NB4 (cell line): ENCODE measurements at places on chromosomes 3 and 15.

- no peak for DNase-seq
Measured at GRCh38 chr3:105731686-105732085, 137.1 kb downstream of the CBLB start.

DNA sequence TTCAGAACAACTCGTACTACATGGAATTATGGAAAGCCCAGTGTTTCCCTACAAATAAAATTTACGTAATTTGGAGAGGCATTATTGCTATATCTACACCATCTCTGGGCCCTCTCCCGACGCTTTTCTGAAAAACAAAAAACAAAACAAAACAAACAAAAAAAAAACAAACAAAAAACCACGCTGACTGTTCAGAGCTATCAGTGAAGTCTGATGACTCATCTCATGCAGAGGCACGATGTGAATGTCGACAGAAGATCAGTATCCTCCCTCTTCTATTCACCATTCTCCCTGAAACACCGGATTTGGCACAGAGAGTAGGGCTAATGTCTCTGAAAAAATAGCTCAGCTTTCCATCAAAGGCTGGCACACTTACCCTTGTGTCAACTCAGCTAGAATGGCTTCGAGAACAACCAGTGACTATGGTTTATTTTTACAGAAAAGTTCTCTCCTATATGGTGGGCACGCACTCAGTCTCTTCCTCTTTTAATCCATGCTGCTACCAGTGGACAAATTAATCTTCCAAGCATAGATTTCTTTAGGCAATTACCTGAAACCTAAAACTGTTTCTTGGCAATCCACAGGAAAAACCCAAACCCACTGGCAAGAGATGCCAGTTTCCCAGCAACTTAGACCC lies 1.5 kb downstream of the CRBN start:
- peak; percentile 19 for DNase-seq

DNA sequence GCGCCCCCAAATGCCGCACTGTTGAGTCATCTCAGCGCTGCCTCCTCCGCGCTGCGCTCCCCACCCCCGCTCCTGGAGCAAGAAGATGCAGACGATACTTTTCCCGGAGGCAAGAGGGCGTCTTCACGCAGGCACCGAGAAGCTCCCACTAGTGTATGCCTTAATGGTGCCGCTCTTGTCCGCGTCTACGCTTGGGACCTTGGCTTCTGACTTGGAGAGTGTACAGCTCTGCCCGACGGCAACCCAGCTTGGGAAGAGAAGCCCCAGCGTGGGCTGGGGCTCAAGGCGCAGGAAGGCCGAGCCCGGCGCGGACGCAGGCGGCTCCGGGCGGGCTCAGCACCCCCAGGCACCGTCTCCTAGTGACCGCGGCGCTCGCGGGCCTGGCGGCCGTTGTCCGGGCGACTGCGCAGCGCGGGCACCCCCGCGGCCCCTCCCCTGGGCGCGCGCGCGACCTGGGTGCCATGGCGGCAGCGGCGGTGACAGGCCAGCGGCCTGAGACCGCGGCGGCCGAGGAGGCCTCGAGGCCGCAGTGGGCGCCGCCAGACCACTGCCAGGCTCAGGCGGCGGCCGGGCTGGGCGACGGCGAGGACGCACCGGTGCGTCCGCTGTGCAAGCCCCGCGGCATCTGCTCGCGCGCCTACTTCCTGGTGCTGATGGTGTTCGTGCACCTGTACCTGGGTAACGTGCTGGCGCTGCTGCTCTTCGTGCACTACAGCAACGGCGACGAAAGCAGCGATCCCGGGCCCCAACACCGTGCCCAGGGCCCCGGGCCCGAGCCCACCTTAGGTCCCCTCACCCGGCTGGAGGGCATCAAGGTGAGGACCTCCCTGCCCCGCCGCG lies at the start of gene P4HTM:
Gene P4HTM, plus strand, starts transcription at position 446 of the 840 bp plus-strand sequence. Its CDS starts 16 bp downstream, at position 462.
- peak; percentile 85 for DNase-seq

GRCh38 chr3:188113756-188114155 lies 40.2 kb upstream of the LPP start:
- no peak for DNase-seq

GRCh38 chr3:112651516-112651915 lies 10.6 kb upstream of the CCDC80 start:
- DNase-seq, result no peak

GRCh38 chr3:133994166-133994890 lies 35.4 kb downstream of the SLCO2A1 start:
- no peak for DNase-seq

- DNase-seq, result no peak
Measured at GRCh38 chr3:15562560-15562959, 38.8 kb downstream of the HACL1 start.

- no peak for DNase-seq
Measured at GRCh38 chr15:48888191-48888590, 10.3 kb downstream of the EID1 start.

DNA sequence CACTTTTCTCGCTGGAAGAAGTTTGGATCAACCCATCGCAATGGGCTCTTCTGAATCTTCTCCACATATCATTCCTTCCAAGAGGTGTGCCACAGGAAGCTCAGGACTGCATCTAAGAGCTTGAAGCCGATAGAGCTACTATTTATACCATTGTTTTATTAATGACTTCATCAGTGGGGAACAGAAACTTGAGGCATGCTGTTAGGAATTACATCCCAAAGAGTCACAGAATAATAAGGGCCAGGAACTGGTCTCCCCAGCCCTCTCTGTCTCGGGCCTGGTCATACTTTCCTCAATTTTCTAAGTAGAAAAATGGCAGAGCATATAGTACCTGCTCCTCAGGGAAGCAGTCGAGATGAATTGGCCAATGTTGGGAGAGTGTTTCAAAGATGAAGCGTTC lies 16.9 kb upstream of the C15orf61 start:
- DNase-seq, result no peak

DNA sequence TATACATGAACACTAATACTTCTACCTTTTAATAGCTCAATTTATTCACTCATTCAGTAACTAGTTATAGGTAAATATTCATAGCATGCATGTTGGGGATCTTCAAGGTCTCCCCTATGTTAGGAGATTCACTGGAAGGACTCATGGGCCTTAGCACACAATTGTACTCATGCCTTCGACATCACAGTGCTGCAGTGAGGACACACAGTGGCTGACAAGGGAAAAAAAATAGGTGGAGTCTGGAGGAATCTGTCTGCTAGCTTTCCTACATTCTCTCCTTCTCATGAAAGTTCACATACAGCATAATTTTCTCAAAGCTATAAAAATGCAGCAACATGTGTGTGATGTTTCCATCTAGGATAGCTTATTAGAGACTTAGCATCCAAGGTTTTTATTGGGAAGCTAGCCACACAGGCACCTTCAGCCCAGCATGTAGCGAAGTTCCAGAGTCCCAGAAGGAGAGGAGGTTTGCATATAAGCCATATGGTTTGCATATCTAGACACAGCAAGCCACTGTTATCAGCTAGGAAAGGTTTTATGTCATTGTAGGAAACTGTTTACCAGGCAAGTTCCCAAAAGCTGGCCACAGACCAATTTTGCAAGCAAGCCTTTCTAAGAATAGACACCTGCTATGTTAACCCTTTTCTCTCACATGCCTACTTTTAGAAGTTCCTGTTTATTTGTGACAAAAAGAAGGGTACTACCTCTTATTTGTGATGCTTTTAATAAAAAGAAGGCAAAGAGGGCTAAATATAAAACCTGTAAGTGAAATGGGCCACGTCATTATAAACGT lies 46.4 kb downstream of the MORC1 start:
- DNase-seq, result peak; percentile 2

DNA sequence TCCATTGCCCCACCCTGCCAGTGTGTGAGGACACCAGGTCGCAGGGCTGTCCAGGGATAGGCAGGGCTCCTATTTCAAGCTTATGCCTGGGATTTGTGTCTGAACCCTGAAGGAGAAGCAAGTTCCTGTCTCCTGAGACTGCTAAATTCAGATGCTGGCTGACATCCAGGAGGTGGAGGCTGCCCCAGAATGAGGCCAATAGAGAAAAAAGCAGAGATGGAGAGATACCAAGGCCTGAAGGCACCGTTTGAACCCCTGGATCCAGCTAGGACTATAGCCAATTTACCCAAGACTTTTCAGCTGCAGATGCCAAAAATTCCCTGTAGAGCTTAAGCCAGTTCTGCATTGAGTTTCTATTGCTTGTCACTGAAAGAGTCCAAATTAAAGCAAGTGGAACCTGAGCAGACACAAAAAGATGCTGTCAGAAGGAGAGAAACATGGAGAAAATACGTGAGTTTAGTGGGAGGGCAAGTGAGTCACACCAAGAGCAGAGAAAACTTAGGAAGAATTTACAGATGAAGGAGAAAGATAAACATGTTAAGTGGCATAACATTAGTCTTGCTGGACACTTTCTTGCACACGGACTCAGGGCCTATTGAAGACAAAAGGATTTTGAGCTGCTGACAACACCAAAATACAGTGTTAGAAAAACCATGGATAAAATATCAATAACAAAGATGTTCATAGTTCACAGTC lies 148.6 kb downstream of the CNTN3 start:
- DNase-seq, result no peak

GRCh38 chr3:106247902-106248684 lies 379.3 kb upstream of the CBLB start:
- DNase-seq, result no peak

GRCh38 chr3:13299531-13300155 lies 120.5 kb downstream of the NUP210 start:
- no peak for DNase-seq

DNA sequence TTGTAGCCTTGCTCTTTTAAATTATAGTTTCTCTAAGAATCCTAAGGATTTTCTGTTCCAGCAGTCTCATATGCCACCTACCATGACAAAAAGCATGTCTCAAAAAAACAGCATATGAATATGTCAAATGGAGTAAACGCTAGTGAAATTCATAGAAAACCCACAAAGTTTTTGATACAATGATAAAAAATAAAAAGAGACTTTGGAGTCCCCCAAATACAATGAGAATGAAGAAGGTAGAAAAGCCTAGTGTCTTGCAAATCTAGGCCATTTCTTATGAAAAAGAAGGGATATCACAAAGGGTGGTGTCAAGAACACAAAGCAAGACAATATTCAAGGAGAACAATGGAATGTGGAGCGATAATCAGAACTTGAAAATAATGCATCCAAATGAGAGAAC lies 668.5 kb downstream of the PLOD2 start:
- no peak for DNase-seq

- no peak for DNase-seq
Measured at GRCh38 chr3:28718074-28718849, 369.6 kb upstream of the AZI2 start.

DNA sequence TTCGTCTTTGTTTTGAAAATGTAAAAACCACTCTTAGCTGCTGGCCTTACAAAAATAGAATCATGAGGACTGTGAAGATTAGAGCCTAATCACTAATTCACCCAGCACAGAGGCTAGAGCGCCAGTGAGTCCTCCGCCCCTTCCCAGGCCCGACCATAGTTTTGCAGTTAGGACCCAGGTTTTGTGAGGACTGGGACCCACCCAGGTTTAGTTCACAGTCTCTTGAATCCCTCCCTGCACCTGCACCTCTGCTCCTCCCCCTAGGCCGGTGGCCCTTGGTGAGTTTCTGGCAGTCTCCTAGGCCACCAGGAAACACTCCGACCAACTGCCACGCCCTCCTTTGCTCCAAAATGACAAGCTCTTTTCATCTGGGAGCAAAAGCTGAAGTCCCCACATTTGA lies 136.0 kb upstream of the CCDC54 start:
- DNase-seq, result peak; percentile 15

- DNase-seq, result no peak
Measured at GRCh38 chr3:182855076-182855475, 61.8 kb downstream of the ATP11B start.

GRCh38 chr3:64575211-64575844 lies 112.5 kb downstream of the ADAMTS9 start:
- DNase-seq, result peak; percentile 3

GRCh38 chr3:195075941-195076875 lies 194.8 kb downstream of the XXYLT1 start:
- DNase-seq, result no peak

DNA sequence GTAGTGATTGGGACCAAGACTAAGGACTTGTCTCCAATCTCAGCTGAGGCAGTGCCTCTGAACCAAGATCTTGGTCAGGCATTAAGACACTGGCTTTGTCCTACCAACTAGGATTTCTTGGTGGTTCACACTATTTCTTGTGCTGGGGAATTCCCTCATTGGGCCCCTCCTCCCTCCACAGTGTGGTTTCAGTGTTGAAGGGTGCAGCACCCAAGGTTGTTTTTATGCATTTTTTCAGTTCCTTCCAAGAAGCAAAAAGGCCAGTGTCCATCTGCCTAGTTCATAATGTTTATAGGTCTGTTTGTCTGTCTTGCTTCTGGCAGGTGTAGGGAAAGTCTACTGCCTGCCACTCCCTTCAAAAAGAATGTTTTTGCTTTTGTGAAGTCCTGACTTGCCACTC lies 10.6 kb upstream of the ITPKA start:
- DNase-seq, result no peak

DNA sequence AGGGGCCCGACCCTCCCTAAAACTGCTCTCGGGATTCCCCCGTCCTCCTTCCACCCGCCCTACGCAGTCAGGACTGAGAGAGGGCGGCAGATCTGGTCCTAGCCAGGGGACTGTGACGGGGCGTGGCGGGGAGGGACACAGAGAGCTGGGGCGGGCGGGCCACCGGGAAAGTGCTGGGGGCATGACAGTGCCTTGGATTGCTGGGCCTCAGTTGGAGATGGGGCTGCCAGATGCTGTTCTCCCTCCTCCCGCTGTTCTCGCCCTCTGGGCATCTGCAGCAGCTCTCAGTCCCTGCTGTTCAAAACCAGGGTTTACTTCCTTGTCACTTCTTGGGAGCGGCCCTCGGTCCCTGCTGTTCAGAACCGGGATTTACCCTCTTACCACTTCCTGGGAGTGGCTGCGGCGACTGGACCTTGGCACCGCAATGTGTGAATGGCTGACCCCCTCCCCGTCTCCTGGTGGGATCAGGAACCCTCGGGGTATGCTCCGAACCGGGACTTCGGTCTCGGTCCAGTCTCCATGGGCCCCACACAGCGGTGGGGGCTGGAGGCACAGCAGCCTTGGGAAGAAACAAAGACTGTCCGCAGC lies 1.8 kb upstream of the RPP25 start:
- no peak for DNase-seq

DNA sequence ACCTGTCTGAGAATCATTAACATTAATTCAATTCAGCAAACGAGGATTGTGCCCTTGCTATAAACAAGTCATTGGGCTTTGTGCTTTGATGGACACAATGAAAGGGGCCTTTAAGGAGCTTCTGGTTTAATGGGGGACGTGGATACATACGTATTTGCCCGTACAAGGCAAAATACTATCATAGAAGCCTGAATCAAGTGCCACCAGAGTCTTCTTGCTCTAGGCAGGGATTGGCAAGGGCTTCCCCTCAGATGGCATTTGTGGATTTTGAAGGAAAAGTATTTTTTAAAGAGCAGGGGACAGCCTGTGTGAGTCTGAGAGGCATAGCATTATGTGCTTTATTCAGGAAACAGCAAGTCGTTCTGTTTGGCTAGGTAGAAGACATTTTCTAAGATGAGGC lies 83.7 kb upstream of the NEDD4 start:
- no peak for DNase-seq

- no peak for DNase-seq
Measured at GRCh38 chr3:41328926-41329325, 129.6 kb downstream of the CTNNB1 start.

GRCh38 chr15:40088929-40089755 lies 19.5 kb downstream of the BMF start:
- peak; percentile 44 for DNase-seq

GRCh38 chr3:4943549-4943948 lies 35.7 kb upstream of the BHLHE40 start:
- no peak for DNase-seq
